Tibial nerve (tissue), 4 donors: ENCODE measurements at places on chromosomes 12 and 14.

- H3K4me1 ChIP-seq = no peaks in the 10 kb centered on the region
- no peak for DNase-seq
- H3K27me3 ChIP-seq = no peaks in the 10 kb centered on the region
- H3K36me3 ChIP-seq = no peaks in the 10 kb centered on the region
Observed at GRCh38 chr12:131380220-131380964, 330.5 kb upstream of the SFSWAP start.

DNA sequence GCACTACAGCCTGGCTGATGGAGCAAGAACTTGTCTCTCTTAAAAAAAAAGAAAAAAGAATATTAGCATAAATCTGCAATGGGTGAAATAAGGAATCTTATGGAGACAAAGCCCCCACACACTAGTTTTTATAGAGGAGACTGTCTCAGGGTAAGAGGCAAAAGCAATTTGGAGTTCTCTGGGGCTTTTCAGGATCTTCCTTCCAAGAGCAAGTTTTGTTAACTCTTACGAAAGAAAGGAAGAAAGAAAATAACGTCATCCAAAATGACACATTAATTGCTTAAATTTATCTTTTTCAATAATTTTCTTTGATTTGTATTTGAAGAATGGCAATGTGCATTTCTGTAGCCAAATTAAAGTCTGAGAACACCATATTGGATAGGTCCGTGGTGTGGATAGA is 3.8 kb downstream of the PDE6H start:
- DNase-seq = no peak
- H3K4me3 ChIP-seq = no peak overlapping the region
- H3K27me3 ChIP-seq = no peaks in the 10 kb centered on the region
- H3K27ac ChIP-seq = no peak overlapping the region
- H3K36me3 ChIP-seq = no peaks in the 10 kb centered on the region

GRCh38 chr14:33414041-33414440 is 475.4 kb downstream of the NPAS3 start:
- no peaks in the 10 kb centered on the region for H3K27me3 ChIP-seq
- no peak overlapping the region for H3K27ac ChIP-seq
- H3K4me3 ChIP-seq = no peak overlapping the region
- no peaks in the 10 kb centered on the region for H3K4me1 ChIP-seq
- DNase-seq = no peak

- H3K36me3 ChIP-seq = no peaks in the 10 kb centered on the region
- no peak overlapping the region for H3K27ac ChIP-seq
- H3K4me1 ChIP-seq = no peaks in the 10 kb centered on the region
- no peak overlapping the region for H3K4me3 ChIP-seq
- H3K27me3 ChIP-seq = no peaks in the 10 kb centered on the region
Observed at GRCh38 chr12:83052890-83053541, 366.3 kb downstream of the TMTC2 start.

DNA sequence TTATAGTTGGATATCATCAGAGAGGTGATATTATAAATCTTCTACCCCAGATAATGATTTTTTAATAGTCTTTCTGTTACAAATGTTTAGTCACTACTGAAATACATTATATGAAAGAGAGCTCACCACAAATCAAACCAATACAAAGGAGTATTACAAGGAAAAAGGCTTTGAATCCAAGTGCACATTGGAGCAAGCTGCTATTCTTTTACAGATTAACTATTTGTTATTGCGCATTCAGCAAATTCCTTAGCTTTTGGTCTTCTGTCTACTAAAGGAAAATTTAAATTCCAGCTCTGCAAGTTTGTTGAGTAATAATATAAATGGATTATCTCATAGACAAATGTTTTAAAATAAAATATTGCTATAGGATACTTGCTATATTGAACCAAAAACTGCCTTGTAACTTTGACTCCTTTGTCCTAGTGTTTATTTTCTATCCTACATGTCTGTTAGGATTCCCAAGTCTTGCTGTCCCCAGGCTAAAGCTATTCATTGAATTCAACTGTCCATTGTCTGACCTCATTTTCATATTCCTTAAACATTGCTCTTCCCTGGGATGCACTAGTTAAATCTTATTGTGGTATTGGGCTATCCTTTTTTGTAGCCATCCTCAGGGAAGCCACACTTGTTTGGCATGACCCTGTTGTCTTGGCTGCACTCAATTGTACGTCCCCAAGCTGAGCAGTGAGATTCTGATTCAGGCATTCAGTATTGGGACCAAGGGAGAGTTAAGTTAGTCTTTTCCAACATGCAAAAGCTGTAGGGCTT is 41.5 kb downstream of the PDE3A start:
- no peaks in the 10 kb centered on the region for H3K4me1 ChIP-seq
- H3K4me3 ChIP-seq = no peak overlapping the region
- H3K36me3 ChIP-seq = no peaks in the 10 kb centered on the region
- H3K27me3 ChIP-seq = no peaks in the 10 kb centered on the region
- no peak overlapping the region for H3K27ac ChIP-seq
- no peak for DNase-seq

DNA sequence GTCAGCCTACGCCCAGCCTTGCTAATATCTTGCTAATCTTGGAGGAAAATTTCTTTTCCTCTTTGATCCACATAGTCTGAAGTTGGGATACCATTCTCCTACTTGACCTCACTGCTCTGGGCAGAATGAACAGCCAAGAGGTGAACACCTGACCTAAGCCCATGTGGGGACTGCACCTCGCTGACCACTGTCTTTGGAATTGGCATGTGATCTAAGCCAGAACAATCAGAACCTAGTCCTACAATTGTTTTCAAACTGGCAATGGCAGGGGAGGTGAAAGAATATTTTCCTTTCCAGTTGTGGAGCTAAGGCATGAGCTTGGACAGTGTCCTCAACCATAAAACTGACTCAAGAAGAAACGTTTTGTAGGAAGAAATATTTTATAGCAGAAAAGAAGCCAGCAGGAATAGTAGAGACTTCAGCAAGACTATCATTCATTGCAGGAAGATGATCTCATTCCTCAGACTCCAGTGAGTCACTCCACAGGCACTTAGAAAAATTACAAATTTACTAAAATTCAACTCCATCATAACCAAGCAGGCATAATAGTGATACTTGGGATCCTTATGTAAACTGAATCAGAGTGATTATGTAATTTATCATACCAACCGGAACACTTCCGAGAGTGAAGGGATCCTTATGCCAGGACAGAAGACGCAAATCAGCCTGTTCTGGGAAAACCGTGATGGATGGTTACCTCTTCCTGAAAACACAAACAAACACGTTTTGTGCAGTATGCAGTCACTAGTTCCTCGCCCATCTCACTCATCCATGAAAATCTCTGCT is 14.7 kb downstream of the PTPRO start:
- no peak overlapping the region for H3K27ac ChIP-seq
- H3K4me3 ChIP-seq = no peak overlapping the region

DNA sequence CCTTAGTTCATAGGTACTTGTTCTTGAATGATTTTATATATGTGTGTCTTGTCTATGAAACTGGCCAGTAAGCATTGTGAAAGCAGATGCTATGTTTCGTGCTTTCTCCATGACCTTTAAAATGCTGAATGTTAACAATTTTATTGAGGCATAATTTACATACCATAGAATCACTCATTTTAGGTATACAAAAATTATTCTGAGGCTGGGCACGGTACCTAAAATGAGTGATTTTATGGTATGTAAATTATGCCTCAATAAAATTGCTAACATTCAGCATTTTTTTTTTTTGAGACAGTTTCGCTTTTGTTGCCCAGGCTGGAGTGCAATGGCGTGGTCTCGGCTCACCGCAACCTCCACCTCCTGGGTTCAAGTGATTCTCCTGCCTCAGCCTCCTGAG is 6.8 kb downstream of the ESYT1 start:
- no peak for DNase-seq
- no peaks in the 10 kb centered on the region for H3K4me1 ChIP-seq
- no peaks in the 10 kb centered on the region for H3K27me3 ChIP-seq
- H3K36me3 ChIP-seq = peaks cover 63% of the 10 kb centered on the region
- H3K4me3 ChIP-seq = no peak overlapping the region
- no peak overlapping the region for H3K27ac ChIP-seq

DNA sequence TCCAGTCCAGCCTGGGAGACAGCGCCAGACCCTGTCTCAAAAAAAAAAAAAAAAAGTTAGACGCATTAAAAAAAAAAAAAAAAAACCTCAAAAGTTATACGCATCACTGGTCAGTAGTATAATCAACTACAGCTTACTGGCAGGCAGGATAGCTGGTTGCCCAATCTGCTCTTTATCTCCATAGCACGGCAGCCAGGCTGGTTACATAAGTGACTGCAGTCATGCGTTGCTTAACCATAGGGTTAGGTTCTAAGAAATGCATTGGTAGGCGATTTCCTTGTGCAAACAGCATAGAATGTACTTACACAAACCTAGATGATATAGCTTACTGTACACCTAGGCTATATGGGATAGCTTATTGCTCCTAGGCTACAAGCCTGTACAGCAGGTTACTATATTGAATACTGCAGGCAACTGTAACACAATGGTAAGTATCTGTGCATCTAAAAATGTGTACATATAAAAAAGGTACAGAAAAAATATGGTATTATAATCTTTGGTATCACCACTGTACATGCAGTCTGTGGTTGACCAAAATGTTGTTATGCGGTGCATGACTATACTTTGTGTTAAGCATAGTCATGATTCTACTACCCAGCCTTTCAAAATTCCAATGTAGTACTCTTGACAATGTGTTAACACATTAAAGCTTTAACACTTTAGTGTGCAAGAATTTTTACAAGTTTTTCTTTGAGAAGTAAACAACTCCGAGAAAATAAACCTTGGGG is 8.1 kb downstream of the L2HGDH start:
- DNase-seq = no peak
- no peaks in the 10 kb centered on the region for H3K4me1 ChIP-seq
- H3K27me3 ChIP-seq = no peaks in the 10 kb centered on the region

GRCh38 chr12:78470354-78471195 is 394.0 kb upstream of the SYT1 start:
- no peak for DNase-seq
- H3K27ac ChIP-seq = no peak overlapping the region
- H3K4me1 ChIP-seq = no peaks in the 10 kb centered on the region
- H3K27me3 ChIP-seq = no peaks in the 10 kb centered on the region
- no peaks in the 10 kb centered on the region for H3K36me3 ChIP-seq

DNA sequence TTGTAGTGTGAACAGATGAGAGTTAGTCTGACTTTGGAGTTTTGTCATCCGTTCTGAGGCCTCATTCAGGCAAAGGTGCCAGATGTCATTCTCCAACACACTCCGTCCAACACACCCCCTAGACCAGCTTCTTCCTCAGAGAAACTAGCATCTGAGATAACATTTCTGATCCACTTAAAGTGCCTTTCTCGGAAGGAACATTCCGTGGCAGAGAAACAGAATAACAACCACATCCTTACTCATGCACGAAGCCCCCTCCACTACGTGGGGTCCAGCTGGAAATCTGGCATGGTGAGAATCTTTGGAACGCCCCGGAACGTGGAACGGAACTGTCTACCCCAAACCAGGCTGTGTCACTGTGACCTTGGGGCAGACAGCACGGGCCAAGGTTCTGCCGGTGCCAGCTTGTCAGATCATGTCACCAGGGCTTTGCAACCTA is 17.0 kb upstream of the BCL7A start:
- no peak overlapping the region for H3K4me3 ChIP-seq
- H3K4me1 ChIP-seq = no peaks in the 10 kb centered on the region
- no peaks in the 10 kb centered on the region for H3K36me3 ChIP-seq
- no peak overlapping the region for H3K27ac ChIP-seq

DNA sequence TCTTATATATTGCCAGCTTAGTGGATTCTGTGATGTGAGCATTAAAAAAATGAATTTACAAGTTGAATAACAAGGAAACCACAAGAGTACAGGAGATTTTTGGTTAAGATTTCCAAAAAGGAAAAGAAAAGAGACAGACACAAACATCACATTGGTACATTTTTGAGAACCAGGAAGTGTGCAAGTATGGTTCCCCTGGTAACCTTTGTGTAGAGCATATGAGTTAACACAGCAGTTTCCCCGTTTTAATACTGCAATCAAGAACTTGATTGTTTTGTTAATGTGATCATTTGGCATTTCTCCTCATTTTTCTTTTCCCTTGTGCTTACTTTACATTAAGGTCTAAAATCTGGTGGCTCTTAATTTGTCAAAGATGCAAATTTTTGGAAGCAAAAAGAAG is 490.4 kb upstream of the ATP2B1 start:
- no peak overlapping the region for H3K27ac ChIP-seq
- H3K27me3 ChIP-seq = no peaks in the 10 kb centered on the region
- DNase-seq = no peak
- H3K4me1 ChIP-seq = no peaks in the 10 kb centered on the region
- H3K36me3 ChIP-seq = no peaks in the 10 kb centered on the region

- H3K27ac ChIP-seq = no peak overlapping the region
- no peaks in the 10 kb centered on the region for H3K27me3 ChIP-seq
- peaks cover 32% of the 10 kb centered on the region for H3K4me1 ChIP-seq
- H3K4me3 ChIP-seq = no peak overlapping the region
Observed at GRCh38 chr14:56150645-56151345, 32.6 kb downstream of the PELI2 start.

- no peaks in the 10 kb centered on the region for H3K27me3 ChIP-seq
- H3K27ac ChIP-seq = no peak overlapping the region
- H3K36me3 ChIP-seq = no peaks in the 10 kb centered on the region
- no peak for DNase-seq
- H3K4me1 ChIP-seq = no peaks in the 10 kb centered on the region
- H3K4me3 ChIP-seq = no peak overlapping the region
Observed at GRCh38 chr14:70780396-70781075, 28.8 kb downstream of the MAP3K9 start.

DNA sequence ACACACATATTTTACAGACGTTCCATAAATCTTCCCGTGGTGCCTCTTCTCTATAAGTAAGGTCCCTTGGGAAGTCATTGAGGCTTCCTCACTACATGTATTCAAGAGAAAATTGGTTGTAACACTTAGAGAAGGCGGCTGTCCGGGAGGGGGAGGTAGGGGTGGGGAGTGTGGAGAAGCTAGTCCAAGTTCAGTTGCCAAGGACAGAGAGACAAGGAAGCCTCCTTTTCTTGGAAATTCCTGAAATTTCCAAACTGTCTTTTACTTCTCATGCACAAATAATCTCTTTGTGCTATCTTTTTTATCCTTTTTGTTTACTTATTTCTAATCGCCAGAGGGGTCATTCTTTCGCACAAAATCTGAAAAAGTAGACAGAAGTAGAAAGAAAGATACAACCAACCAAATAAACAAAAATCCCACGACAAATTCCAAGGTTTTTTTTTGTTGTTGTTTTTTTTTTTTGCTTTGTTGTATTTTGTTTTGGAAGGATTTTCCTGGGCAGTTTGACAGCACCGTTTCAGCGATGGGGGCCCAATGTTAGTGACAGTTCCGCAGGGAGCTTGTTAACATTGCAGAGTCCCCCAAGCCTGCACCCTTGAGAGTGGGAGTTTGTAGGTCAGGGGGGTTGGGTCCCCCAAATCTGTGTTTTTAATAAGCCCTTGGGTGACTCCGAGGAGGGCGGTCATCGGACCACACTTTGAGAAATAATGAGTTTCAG is 45.2 kb downstream of the MAP1LC3B2 start:
- no peak overlapping the region for H3K4me3 ChIP-seq
- H3K36me3 ChIP-seq = no peaks in the 10 kb centered on the region
- H3K4me1 ChIP-seq = no peaks in the 10 kb centered on the region
- no peak overlapping the region for H3K27ac ChIP-seq

- H3K36me3 ChIP-seq = no peaks in the 10 kb centered on the region
- no peaks in the 10 kb centered on the region for H3K27me3 ChIP-seq
- H3K4me3 ChIP-seq = no peak overlapping the region
- H3K27ac ChIP-seq = no peak overlapping the region
Observed at GRCh38 chr12:115072712-115073111, 388.7 kb upstream of the TBX3 start.

- no peaks in the 10 kb centered on the region for H3K4me1 ChIP-seq
- no peak overlapping the region for H3K4me3 ChIP-seq
- no peak for DNase-seq
- H3K36me3 ChIP-seq = no peaks in the 10 kb centered on the region
- H3K27ac ChIP-seq = no peak overlapping the region
Observed at GRCh38 chr12:112792301-112792700, 753 bp downstream of the RPH3A start.

GRCh38 chr14:61577506-61577931 is 117.8 kb upstream of the HIF1A start:
- H3K4me1 ChIP-seq = peaks cover 22% of the 10 kb centered on the region
- no peaks in the 10 kb centered on the region for H3K36me3 ChIP-seq
- DNase-seq = no peak
- H3K27ac ChIP-seq = no peak overlapping the region
- H3K27me3 ChIP-seq = no peaks in the 10 kb centered on the region
